ENCODE measurements at places on chromosomes 5 and 9.

GRCh38 chr9:89362647-89363310, 44.5 kb downstream of the SECISBP2 start:
- DNase-seq: no peak

DNA sequence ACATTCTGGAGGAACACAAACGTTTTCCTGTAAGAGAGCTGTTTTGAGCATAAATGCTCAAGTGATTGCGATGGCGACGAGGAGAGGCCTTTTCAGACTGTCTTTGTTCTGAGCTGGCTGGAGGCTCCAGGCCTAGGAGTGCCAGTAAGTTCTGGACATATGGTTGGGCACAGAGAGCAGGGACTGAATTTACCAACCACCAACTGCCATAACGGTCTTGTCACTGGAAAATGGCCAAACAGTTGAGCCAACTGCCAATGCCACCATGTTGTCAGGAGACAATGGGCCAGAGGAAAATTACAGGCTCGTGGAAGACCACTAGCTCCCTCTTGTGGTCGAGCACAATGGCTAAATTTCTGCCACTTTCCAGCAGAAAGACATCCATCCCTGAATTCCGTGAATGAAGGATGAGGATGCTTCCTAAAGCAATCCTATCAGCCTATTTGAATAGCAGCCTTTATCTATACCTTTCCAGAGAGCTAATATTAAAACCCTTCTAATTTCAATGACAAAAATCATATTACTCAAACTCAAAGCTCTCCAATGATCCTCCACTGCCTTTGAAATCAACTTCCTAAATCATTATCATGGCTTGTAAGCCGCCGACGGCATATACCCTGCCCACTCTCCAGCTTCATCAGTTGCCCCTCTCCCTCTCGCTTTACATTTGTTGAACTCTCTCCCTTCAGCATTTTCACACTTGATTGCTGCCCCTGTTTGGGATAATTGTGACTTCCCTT, 66.9 kb upstream of the GLIS3 start:
- DNase-seq: peak; percentile 25

DNA sequence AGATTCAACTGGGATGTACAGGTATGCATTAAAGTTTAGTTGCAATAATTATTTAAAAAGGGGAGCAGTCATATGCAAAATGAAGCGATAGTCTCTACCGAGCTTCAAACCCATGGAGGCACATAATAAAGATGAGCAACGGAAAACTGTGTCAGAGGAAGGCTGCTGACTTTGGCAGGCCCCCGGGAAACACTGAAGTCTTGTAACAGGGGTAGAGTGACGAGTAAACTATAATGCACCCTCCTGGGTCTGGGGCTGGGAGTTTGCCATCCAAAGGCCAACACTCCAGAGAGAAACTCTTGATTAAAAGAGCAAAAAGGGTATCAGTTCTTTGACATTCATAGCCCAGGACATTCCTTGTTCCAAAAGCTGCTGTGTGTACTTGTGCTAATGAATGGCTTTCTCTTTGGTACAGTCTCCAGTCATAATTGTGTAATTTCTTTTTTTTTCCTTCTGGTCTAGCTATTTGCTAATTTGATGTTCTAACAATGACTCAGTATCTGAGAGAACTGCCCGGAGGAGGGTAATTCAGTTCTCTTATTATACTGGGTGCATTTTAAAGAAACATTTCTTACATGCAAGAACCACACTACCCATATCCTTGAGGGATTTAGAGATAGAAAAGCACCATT, 59.2 kb downstream of the TNC start:
- peak; percentile 55 for DNase-seq

- peak; percentile 66 for DNase-seq
Observed at GRCh38 chr9:127520941-127521918, 69.9 kb downstream of the LRSAM1 start.

- DNase-seq: no peak
Observed at GRCh38 chr5:107772418-107773310, 101.9 kb upstream of the EFNA5 start.

- DNase-seq: no peak
Observed at GRCh38 chr5:68033029-68033428, 182.5 kb upstream of the PIK3R1 start.

DNA sequence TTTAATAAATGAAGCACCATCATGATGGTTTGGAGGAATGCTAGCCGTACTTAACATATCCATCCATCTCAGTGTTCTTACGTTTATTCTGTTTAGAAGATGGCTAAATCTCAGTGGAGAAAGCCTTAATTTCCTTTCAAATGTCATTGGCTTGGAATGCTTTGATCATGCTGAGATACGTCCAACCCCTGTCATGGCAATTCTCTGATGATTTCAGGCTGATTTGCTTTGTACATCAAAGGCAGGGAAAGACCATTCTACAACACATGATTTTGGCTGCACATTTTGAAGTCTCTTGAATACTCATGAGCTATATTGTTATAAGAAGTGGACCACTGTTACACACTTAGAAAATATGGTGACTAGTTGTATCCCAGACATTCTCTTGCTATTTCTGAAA, 1048.4 kb downstream of the MAT2B start:
- no peak for DNase-seq

GRCh38 chr5:124665625-124666024, 80.8 kb downstream of the ZNF608 start:
- no peak for DNase-seq

GRCh38 chr5:19018822-19019221, 969.2 kb downstream of the CDH18 start:
- no peak for DNase-seq

GRCh38 chr5:179319741-179320281, 25.4 kb downstream of the ADAMTS2 start:
- no peak for DNase-seq

- DNase-seq: peak; percentile 34
Observed at GRCh38 chr5:65672796-65673195, 48.0 kb downstream of the SHLD3 start.

GRCh38 chr5:152147286-152147685, 222.6 kb upstream of the GLRA1 start:
- DNase-seq: no peak

GRCh38 chr9:116641292-116642059, 45.6 kb upstream of the TRIM32 start:
- no peak for DNase-seq

DNA sequence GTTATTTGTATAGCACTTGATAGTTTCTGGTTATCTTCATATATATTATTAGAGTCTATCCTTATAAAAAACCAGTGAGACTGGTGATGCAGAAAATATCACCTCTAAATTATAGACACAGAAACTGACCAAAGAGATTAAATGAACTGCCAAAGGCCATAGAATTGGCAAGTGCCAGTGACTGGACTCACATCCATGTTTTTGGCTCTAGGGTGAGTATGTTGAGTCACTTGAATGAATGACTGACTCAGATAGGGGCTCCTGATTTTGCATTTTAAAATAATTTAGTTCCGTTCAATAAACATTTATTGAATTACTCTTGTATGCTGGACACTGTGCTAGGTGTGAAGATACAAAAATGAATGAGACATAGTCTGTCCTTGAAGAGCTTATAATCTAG, 70.7 kb downstream of the NR2F1 start:
- DNase-seq: no peak

GRCh38 chr9:17135295-17136160, 688 bp downstream of the CNTLN start:
- peak; percentile 25 for DNase-seq

DNA sequence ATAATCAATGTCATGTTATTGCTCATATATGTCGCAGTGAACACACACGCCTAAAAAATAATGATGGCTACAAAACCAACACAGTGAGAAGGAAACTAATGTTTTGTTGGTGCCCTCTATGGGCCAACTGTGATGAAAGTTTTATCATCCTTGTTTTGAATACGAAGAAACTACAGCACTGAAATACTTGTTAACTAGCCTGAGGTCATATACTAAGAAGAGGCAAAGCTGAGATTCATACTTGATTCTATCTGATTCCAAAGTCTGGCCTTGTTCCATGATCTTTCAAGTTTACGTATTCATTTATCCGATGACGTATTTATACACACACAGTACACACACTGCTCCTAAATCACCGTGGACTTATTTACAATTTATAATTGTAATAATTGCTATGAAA, 16.1 kb upstream of the DRD1 start:
- DNase-seq: no peak

- no peak for DNase-seq
Observed at GRCh38 chr5:66994790-66995189, 201.8 kb downstream of the CD180 start.

- DNase-seq: no peak
Observed at GRCh38 chr9:34689512-34689911, 1.6 kb downstream of the CCL19 start.

DNA sequence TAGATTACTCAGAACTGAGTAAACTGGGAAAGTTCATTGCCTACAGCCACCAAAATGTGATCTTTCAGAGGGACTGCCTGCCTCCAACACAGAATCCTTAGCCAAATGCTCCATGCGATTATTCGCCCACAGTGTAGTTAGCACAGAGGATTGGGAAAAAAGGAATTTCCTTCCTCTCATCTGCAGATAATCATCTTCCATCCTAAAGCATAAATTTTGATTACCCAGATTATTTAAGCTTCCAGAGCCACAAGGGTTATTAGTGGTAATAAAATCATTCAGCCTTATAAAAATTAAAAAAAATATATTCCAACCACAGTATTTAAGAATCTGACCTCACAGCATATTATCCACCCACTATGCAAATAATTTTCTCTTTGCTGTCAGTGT, 285.3 kb upstream of the GRAMD2B start:
- DNase-seq: no peak

- DNase-seq: no peak
Observed at GRCh38 chr5:146173597-146173996, 8.9 kb downstream of the LARS1 start.

- DNase-seq: peak; percentile 58
Observed at GRCh38 chr5:88660947-88661805, 221.8 kb downstream of the MEF2C start.

DNA sequence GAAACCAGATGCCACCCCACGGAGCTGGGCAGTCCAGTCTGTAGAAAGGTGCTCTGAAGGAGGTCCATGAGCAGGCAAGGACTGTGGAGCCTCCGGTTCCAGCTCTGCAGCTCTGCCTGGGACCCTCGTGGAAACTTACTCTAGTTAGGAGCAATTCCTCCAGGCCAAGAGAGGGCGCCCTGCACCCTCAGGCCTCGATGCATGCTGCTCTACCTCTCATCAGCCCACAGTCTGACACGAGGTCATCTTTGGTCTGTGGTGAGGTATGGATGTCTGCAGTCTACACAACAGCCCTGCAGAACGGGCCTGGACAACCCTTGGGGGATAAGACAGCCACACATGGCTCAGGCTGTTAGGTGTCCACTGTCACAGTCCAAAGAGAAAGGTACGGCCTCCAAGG, 50.6 kb upstream of the UBTD2 start:
- no peak for DNase-seq

GRCh38 chr5:81428446-81428845, 34.5 kb upstream of the ACOT12 start:
- DNase-seq: no peak

- DNase-seq: no peak
Observed at GRCh38 chr5:94901191-94901979, 282.9 kb downstream of the SLF1 start.

GRCh38 chr5:38273626-38274025, 15.3 kb downstream of the EGFLAM start:
- DNase-seq: no peak

- peak; percentile 77 for DNase-seq
Observed at GRCh38 chr5:149228618-149229297, 42.9 kb upstream of the AFAP1L1 start.

DNA sequence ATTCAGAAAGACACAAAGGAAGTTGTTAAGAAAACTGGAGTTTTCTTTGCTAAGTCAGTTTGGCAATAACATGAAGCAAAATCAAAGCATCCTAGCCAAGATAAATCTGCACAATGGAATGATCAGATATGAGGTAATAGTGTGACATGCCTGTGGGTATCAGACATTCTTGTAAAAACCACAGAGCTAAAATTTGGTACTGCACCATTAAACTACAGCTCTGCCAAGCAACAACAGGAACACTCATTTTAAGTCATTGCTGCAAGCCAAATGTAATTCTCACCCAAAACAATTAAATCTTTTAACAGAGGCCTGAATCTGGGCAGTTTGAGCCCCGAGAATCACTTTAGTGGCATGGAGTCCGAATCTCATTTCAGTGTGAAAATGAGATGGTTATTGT, 96.6 kb downstream of the VCAN start:
- peak; percentile 78 for DNase-seq

GRCh38 chr5:155983954-155984353, 343.0 kb upstream of the SGCD start:
- DNase-seq: no peak

- DNase-seq: no peak
Observed at GRCh38 chr9:135983208-135984071, 22.3 kb upstream of the UBAC1 start.

- no peak for DNase-seq
Observed at GRCh38 chr9:86042199-86042978, 57.0 kb downstream of the GOLM1 start.

DNA sequence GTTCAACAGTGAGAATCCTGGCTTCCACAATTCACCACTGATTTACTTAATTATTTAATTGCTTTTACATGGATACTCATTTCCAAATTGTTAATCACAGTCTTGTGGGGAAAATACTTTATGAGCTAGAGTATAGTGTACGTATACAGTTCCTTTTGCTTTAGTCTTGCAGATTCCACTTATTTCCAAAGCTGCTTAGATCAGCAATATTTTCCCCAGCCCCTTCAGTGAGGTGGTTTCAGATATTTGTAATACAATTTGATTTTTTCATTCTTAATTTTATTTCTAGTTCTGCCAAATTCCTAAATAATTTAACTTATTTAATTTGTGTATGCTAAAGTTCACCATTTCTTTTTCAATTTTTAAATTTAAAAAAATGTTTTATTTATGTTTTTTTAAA, 40.3 kb upstream of the GABRA6 start:
- no peak for DNase-seq

DNA sequence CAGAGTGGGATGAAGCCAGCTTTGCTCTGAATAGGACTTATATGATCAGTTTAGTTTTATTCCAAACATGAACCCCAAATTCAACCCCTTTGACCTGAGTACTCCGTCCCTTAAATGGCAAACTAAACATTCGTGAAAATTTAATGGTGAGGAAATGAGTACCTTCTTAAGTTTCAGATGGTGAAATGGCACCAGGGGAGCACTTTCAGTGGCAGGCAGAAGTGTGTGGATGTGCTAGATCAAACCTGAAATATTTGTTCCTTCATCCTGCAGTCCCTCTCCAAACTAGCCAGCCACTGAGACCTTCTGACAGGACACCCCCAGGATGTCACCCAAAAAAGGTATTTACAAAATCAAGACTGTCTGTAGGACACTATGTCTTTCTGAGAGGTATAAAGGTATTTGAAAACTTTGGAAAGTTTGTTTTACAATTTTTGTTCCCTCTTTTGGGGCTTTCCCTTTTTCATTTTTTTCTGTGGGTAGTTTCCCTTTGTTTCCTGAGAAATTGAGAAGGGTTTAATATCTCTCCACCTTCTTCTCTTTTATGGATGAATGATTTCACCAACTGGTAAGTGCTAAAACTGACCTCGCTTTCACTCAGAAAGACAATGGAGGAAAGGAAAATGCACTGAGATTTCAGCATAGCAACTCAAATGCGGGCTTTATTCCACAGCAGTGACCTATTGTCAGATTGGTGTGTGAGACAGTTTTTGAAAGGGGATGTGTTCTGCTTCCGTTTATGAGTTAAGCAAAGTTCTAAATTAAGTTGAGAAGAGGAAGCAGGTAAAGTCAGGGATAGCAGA, 127.1 kb downstream of the TMC1 start:
- no peak for DNase-seq

- DNase-seq: no peak
Observed at GRCh38 chr5:123451047-123451446, 27.8 kb upstream of the CEP120 start.

Measured in GM04504 (cell line).